Fibroblast of skin of right biceps (primary cell): ENCODE measurements at places on chromosomes 1 and 21.
A peak's percentile ranks its signal among the peaks of the same experiment; 100 is the strongest.

DNA sequence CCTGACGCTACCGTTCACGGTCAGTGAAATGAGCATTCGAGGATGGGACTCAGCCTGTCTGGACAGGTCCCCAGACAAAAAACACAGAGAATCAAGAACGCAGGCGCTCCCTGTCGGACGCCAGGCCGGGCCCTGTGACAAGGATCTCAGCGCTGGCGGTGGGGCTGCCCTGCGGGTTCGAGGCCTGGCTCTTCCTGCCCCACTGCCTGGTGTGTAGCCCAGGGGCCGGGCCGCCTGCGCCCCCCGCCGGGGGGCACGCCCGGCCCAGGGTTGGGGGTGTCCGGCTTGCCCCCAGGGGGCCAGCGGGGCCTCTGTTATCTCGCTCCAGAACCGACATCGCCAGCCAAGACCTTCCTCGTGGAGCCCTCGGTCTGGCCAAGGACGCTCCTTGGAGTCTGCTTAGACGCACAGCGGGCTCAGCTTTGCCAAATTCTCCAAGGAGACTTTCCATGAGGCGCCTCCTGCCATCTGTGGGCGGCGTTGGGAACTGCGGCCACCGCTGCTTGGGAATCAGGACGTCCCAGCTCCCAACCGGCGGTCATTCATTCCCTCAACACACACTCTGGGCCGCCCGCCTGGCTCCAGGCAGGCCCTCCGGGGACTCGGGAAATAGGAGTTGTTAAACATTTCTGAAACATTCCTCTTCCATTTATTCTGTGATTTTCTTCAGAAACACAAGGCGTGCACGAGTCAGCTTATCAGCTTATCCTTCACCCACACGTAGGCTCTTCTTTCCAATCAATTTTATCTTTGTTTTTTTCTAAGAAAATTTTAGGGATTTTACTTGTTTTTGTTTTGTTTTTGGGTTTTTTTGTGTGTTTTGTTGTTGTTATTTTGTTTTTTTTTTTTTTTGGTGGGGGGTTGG is 11.3 kb upstream of the RIPK4 start:
- peak; percentile 86 for DNase-seq

- peak; percentile 90 for DNase-seq
Observed at GRCh38 chr1:208254862-208255261, 10.7 kb upstream of the PLXNA2 start.

- no peak for DNase-seq
Observed at GRCh38 chr1:180550241-180550640, 8.5 kb upstream of the OVAAL start.

DNA sequence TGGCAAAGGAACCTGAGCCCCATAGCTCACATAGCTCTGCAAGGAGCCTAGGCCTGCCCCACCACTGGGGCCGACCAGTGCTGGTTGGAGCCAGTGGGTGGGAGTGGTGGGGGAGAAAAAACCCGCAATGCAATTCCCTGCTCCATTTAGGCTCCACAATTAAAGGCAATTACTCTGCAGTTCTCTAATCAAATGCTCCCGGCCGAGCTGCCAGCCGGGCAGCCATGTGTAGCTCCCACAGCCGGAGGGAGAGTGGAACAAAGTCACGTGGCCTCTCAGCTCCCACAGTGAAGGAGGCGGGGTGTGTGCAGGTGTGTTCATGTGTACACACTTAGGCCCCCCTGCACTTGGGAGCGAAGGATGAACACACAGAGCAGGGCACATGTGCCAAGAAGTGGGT is 81.6 kb downstream of the KIRREL1 start:
- DNase-seq: no peak

- DNase-seq: no peak
Observed at GRCh38 chr1:199751962-199752687, 275.4 kb upstream of the NR5A2 start.

DNA sequence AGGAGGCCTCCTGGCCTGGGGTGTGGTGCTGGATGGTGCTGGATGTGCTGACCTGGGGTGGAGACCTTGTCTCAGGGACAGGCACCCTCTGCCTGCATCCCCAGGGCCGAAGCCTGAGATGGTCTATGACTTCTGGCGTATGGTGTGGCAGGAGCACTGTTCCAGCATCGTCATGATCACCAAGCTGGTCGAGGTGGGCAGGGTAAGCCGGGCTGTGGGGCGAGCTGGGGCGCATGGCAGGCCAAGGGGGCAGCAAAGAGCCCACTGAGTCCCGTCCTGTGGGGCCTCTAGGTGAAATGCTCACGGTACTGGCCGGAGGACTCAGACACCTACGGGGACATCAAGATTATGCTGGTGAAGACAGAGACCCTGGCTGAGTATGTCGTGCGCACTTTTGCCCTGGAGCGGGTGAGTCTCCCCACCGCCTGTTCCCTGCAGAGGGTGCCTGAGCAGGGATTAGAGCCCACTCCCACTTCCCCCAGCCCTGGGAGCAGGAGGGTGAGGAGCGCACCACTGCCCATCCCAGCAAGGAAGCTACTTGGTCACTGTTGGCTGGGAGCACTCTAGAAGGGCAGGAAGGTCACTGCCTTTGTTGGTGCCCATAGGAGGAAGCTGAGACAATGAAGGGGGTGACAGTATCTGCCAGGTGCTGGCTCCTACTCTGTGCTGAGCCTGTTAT is 75.2 kb downstream of the PTPRU start:
- DNase-seq: no peak

DNA sequence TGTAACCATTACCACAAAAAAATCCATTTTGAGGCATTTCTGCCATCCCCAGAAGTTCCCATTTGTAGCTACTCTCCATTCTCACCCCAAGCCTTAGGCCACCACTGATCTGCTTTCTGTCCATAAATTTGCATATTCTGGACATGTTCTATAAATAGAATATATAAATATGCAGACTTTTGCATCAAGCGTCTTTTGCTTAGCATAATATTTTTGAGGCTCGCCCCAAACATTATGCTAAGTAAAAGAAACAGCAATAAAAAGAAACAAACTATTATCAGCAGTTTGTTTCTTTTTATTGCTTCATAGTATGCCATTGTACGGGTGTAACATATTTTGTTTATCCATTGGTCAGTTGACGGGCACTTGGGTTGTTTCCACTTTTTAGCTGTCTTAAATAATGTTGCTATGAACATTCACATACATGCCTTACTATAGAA is 7.9 kb downstream of the TFAP2E start:
- DNase-seq: no peak

- DNase-seq: no peak
Observed at GRCh38 chr1:71967670-71968069, 314.7 kb downstream of the NEGR1 start.

GRCh38 chr1:9716404-9717192 is 65.1 kb downstream of the PIK3CD start:
- DNase-seq: no peak

GRCh38 chr1:212718499-212718898 is 18.9 kb upstream of the BATF3 start:
- DNase-seq: peak; percentile 47

- no peak for DNase-seq
Observed at GRCh38 chr1:202146993-202147392, 2.5 kb upstream of the ARL8A start.

- no peak for DNase-seq
Observed at GRCh38 chr1:206116191-206116872, 856 bp downstream of the AVPR1B start.

GRCh38 chr1:36764798-36765197 is 269.5 kb downstream of the GRIK3 start:
- no peak for DNase-seq

- no peak for DNase-seq
Observed at GRCh38 chr21:43779660-43780059, 3.6 kb upstream of the CSTB start.

GRCh38 chr1:27561124-27561899 is 42.6 kb downstream of the AHDC1 start:
- peak; percentile 71 for DNase-seq

GRCh38 chr1:5779608-5780323 is 212.5 kb downstream of the NPHP4 start:
- DNase-seq: no peak

- no peak for DNase-seq
Observed at GRCh38 chr1:156055281-156056048, 883 bp downstream of the LAMTOR2 start.

- DNase-seq: no peak
Observed at GRCh38 chr1:181351740-181352139, 131.6 kb upstream of the CACNA1E start.

DNA sequence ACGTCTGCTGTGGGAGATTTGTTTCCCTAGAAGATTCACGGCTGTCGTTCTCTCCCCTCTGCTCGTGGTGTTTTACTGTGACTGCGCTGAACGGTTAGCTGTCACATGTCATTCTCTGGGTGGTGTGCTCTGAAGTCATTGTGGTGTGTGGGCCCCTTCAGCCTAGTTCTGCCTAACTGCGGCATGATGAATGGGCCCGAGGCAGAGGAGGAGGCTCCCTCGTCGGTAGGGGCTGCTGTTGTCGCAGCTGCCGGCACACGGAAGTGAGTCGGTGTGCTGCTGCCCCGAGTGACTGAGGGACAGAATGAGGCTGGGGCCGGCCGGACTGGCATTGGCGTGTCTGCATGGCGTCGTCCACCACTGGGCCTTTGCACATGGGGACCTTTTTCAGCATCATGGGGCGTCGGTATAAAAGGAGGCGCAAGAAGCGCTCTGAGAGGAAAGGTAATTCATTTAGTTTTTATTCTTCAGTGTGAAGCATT is 77.9 kb downstream of the ADARB1 start:
- DNase-seq: peak; percentile 68

DNA sequence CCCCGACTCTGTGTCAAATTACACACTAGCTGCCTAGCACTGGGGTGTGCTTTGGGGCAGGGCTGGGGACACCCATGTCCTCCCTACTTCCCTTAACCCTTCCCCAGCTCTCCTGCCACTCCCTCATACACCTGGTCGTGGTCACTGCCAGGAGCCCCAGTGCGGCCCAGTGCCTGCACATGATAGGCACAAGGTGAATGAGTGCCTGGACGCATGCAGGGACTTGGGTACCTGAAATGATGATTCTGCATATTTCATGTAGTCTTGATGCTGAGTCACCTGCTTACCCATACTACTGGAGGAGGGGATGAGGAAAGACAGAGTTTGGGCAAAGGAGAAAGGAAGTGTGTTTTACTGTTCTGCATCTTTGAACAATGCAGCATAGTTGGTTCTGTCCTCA is 1.5 kb upstream of the VANGL2 start:
- DNase-seq: no peak

GRCh38 chr1:9183898-9184297 is 50.7 kb upstream of the H6PD start:
- DNase-seq: no peak

DNA sequence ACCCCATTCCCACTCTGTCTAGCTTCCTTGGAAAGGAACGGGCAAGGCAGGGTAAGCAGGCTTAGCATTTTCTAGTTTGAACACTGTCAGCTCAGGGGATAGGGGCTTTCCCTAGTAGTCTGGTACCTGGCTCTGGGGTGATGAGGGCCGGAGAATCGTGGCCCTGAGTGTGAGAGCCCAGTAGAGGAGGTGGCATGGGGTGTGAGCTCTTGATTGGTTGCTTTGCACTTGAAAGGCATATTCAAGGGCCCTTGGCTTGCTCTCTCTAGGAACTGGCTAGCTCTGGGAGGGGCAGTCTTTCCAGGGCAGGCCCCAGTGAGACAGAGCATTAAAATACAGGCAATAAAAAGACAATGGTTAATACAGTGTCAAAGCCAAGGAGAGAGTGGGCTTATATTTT is 10.8 kb upstream of the EXTL1 start:
- no peak for DNase-seq

- DNase-seq: no peak
Observed at GRCh38 chr1:233289676-233290075, 5.8 kb downstream of the PCNX2 start.

DNA sequence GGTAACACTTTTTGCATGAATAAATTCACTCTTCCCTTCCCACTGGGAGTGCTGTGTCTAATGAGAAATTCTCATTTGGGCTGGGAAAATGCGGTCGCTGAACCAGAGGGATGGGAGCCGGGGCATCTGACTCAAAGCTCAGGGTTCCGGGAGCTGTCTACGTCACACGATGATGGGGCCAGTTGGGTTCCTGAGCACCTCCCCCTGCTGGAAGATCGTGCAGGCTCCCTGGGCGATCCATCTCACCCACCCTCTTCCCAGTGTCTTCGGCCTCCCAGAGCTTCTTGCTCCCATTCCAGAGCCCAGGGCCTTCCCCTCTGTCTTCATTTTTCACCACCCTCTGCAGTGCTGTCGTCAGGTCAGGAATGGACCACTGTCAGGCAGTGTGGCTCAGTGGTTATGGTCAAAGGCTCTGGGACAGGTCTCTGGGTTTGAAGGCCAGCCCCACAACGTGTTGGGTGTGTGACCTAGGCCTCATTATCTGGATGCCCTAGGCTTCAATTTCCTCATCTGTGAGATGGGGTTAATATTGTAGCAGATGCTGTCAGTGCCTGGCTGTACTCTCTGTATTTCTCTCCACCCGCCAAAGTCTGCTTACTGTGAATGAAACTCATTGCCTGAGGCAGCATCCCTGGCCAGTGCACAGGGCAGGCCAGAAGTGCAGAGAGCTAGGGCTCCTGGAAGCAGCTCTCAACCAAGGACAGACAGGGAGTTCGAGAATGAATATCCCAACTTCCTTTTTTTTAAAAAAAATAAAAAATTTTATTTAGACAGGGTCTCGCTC is 31.8 kb downstream of the IGSF21 start:
- DNase-seq: peak; percentile 14

DNA sequence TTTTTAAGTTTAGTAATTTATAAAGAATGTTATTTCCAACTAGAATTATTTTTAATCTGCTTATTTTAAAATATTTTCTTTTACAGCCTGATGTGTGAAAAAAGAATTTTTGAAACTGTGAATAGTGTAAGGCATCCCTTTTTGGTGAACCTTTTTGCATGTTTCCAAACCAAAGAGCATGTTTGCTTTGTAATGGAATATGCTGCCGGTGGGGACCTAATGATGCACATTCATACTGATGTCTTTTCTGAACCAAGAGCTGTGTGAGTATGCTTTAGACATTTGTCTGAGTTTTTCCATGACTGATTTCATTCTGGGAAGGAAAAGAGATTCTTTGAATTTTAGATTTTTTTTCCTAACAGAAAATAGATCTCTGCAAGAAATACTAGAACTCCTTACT is 77.9 kb downstream of the GTF2B start:
- no peak for DNase-seq

DNA sequence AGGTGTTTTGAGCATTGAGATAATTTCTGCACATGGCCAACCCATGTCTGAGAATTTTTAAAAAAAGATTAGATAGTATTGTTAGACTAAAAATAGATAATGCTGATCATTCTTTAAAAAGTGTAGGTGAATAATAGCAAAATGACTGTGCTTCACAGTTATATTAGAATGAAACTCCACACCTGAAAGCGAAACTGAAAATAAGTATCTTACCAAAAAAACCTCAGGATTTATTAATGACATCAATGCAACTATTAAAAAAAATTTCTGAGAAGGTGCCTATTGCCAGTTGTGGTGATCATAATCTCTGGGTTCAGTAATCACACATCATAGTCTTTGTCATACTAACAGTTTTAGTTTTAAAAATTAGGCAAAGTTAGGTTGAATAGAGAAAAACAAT is 36.5 kb downstream of the PLA2G4A start:
- no peak for DNase-seq

DNA sequence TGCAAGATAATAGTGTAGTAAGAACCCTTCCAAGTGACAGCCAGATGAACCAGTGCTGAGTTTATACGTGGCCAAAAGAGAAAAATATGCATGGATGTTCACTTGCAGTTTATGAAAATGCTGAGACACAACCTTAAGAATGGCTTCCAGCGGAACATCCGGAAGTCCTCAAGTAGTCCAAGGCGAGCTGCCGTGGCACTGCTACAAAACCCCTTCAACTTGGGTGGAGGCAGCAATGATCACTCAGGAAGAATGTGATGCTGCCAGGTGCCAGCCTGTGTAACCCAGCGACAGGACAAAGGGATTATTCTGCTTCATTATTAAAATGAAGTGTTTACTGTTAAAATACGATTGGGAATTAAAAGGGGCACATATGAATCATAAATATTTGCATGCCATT is 179.6 kb downstream of the RUNX1 start:
- DNase-seq: no peak
